NCI-H2171 (cell line): ENCODE measurements at places on chromosomes 12 and 14.

GRCh38 chr12:31843398-31844095 lies 114.7 kb upstream of the AMN1 start:
- DNase-seq = no peak

DNA sequence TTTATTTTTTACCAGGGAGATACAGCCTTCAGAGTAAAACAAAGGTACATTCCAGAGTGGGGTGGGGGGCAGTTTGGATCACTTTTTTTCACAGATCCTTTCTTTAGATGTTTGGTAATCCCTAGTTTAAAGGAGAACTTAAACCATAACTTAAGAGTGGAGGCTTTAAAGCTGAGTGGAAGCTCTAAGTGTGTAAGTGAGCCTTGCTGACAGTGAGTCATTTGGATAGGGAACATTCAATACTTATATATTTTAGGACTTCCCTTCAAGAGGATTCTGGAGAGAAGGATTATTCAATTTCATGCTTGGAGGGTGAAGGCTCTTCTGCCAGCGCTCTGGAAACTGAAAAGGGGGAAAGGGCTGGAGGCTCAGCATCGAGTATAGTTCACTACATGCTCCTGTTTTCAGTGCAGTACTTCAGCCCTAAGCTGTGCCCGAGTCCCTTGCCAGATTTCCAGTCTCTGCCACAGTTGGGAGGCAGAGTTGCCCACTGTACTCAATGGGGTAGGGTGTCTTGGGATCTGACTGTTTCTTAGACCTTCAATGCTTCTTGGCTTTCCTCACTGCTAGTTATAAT lies 8.4 kb downstream of the PRKAG1 start:
- DNase-seq = no peak

DNA sequence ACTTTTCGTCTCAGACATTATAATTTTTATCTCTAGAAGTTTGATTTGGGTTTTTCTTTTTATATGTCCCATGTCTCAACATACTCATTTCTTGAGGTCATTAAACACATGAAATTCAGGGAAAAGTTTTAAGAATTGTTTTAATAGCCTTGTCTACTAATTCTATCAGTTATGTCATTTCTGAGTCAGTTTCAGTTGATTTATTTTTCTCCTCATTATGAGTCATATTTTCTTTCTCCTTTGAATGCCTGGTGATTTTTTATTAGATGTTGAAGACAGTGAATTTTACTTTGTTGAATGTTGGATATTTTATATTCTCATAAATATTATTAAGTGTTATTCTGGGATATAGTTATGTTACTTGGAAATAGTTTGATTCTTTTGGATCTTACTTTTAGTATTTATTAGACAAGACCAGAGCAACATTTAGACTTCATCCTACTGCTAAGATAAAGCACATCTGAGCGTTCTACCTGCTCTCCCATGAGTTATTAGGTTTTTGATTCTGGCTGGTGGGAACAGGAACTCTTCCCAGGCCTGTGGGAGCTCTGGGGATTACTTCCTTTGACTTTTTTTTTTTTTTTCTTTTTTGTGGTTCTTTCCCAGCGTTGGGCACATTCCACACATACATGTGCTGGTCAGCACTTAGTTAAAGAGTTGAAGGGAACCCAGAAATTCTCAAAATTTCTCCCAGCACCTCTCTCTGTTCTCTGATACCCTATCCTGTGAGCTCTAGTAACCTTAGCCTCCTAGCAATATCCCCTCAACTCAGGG lies 1157.7 kb downstream of the BCL11B start:
- DNase-seq = no peak

DNA sequence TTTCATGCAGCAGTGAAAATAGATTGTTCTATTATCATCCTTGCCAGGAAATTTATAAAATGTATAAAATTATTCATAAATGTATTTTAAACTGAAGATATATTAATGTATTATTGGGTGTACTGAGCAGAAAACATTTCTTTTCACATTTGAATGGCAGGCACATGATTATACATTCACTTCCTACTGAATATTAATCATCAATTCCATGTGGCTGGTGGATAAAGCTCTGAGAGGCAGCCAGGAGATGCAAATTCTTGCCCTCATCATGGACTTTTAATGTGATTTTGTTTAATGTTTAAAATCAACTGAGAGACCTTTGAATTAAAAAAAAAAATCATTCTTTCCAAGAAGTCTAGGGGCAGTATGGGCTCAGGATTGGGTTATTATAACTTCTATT lies 40.8 kb downstream of the ANO6 start:
- DNase-seq = no peak

- DNase-seq = no peak
These were observed 89.7 kb downstream of the ASCL4 start for GRCh38 chr12:107864235-107864634.

GRCh38 chr14:65261425-65261920 lies 151.1 kb upstream of the FUT8 start:
- DNase-seq = no peak

GRCh38 chr14:103314496-103315277 lies 19.4 kb upstream of the EIF5 start:
- DNase-seq = no peak

DNA sequence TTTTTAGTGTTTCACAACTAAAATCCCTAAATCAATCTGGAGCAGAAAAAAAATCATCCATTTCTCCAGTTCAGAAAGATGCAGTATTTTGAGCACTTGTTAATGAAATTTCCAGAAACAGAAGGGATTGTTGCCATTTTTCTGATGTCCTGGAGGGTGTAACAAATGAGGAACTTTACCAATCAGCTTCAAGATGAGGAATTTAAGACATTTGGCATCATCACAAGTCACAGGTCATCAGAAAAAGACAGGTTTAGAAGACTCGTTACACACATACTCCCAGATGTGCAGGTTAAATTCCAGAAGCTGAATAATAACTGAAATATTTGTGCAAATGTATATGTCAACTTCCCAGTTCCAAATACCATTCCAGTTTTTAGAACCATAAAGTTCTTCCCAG lies 482 bp upstream of the PSMC1 start:
- no peak for DNase-seq

DNA sequence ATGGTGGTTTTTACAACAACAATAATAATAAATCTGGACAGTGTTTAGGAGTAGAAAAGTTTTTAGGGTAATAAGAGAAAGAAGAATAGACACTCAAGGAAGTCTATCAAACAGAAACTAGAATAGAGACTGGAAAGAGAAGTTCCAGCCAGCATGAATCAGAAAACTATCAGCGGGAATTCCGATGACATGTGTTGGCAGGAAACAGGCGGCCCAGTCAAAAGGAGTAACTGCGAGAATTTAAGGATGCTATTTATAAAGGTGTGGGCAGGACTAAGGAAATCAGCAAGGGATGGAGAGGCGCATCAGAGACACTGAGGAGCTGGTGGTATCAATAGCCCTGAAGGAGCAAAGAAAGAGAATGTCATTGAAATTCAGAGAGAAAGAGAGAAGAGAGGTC lies 89.9 kb downstream of the TBX5 start:
- no peak for DNase-seq

DNA sequence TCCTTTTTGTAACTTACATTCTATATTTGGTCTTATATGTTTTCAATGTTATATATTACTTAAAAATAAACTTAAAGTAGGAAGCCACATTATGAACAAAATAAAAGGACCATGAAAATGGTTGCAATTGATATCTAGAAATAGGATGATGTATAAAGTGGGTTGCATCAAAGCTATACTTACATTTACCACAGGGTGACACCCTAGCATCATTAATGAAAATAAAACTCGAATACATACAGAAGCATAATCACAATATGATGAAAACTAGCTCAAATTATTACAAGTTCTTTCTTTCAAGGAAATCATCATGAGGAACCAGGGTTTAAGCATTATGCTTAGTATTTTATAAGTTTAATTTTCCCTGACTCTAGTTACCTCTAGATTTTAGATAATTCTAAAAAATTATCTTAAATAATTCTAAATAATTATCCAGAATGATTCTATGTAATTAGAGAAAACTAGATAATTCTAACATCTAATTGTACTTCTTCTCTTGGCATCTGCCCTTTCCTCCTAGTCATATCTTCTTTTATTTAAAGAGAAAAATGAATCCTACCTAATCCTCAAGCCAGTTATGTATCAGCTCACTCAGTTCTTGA lies 31.2 kb downstream of the TAS2R7 start:
- no peak for DNase-seq

DNA sequence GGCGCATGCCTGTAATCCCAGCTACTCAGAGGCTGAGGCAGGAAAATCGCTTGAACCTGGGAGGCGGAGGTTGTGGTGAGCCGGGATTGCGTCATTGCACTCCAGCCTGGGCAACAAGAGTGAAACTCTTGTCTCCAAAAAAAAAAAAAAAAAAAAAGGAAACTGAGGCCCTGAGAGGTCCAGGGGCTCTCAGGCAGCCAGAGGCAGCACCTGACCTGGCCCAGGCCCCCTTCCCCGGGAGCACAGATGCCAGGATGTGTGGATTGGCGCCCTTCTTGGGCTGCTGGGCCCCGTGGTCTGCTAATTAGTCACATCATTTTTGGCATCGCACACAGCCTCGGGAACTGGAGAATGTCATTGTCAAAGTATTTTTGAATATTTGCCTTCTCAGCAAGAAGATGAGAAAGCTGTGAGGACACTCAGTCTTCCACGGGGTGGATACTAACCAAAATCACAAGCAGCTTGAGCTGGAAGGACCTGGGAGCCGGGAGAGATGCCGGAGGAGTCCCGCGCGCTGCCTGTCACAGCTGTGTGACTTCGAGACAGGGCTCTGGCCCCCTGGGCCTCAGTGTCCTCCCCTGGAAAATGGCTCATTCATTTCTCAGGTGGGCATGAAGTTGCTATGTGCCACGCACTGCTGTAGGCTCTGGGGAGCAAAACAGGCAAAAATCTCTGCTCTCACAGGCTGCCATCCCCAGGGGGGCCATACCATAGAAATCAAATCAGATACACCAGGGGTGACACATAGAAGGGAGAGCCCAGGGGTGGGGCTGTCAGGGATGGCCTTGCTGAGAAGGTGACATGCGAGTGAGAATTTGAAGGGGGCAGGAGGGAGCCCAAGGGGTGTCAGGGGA lies 12.5 kb upstream of the RCOR1 start:
- DNase-seq = no peak

- no peak for DNase-seq
These were observed 105.1 kb upstream of the DIO2 start for GRCh38 chr14:80316441-80316840.

GRCh38 chr14:90642244-90642717 lies 173.9 kb downstream of the TTC7B start:
- no peak for DNase-seq

DNA sequence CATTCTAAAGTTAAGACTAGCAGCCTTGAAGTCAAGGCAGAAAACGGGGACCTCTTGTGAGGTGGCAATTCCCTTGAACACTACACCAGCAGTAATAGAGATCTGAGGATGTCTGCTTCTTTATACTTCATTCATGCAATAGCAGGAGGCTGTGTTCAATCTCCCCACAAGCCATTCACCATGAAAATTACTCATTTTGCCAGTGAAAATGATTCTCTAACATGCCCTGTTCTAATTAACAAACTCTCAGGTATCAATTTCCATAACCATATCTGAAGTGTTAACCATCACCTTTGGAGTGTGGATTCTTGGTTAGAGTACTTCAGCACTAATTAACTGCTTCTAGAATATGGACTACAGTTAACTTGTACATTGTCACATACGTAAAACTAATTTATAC lies 3.4 kb upstream of the GLIPR1 start:
- DNase-seq = no peak

DNA sequence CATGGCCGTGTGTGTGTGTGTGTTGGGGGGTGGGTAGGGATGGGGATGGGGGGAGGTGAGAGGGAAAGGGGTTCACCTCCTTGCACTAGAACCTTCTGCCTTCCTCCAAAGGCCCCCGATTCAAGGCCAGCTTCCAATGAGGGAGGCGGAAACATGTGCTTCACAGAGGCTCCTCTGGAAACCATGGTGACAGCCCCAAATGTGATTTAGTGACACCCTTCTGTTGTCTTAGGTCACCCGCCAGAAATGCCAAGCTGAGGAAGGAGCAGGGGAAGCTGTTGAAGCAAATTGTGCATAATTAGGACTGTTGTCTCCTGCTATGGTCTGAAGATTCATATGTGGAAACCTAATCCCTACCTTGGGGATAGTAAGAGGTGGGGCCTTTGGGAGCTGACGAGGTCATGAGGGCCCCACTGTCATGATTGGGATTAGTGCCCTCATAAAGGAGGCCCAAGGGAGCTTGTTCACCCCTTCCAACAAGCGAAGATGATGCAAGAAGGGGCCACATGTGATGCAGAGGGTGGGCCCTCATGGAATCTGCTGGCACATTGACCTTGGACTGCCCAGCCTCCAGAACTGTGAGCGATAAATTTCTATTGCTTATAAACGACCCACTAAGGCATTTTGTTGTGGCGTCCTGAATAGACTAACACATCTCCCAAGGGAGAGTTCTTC lies 95.2 kb downstream of the AACS start:
- DNase-seq = peak; percentile 29

GRCh38 chr12:75900781-75901254 lies 130.8 kb downstream of the PHLDA1 start:
- no peak for DNase-seq

DNA sequence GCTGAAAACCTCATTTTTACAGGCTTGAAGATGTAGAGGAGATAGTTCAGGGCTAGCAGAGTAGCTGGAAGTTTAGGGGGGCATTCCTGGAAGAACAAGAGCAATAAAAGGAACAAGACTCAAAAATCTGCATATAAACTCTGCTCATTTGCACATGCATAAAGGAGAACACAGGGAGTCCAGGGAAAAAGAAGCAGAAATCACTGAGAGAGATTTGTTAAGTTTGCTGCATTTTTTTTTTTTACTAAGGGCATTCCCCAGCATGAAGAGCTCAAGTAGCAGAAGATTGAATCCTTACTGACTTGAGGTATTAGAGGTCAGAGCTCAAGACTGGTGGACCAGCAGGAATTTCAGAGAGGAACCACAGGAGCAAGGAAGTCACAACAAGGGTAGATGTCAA lies 28.2 kb upstream of the BCL11B start:
- no peak for DNase-seq

DNA sequence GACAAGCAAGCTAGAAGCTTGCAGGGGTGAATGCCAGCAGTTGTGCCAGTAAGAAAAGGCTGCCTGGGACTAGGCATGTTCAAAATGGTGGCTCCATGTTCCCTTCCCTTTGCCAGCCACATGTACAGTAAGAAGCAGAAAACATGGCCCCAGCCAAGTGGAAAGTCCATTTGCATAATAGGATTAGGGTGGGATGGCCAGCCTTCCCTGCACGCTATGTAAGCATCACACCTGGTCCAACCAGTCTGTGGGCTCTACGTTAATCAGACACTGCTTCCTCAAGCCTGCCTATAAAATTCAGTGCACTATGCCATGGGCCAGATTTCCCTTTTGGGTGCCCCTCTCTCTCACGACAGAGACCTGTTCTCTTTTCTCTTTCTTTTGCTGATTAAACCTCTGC lies 288.4 kb downstream of the GXYLT1 start:
- no peak for DNase-seq

GRCh38 chr14:67050896-67051295 lies 138.3 kb upstream of the GARIN2 start:
- DNase-seq = no peak

DNA sequence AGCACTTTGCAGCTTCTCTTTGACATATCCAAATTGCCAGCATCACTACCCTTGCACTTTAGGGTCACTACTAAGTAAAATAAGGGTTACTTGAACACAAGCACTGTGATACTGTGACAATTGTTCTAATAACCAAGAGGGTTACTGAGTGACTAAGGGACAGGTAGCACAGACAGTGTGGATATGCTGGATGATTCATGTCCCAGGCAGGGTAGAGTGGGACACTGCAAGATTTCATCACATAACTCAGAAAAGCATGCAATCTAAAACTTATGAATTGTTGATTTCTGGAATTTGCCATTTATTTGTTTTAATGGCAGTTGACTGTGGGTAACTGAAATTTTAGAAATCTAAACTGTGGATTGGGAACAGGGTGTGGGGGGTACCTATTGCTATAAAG lies 218.8 kb downstream of the KITLG start:
- DNase-seq = no peak
